ENCODE measurements at places on chromosomes 13 and 19.

DNA sequence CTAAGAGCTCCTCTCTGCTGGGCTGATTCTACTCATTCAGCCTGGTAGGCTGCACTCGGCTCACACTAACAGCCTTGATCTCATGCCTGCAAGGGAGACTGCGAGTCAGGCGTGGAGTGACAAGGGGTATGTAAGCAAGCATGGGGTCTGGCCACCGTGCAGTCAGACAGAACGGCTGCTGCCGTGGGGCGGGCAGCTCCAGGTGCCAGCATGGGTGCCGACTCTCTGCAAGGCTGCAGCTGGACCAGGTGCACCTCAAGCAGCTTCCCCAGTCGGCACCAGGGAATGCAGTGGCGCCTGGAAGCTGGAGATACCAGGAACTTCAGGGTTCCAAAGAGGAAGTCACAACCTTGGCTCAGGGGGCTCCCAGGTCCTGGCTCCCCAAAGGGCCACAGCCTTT lies 892.3 kb downstream of the OLFM4 start:
- DNase-seq: no peak

DNA sequence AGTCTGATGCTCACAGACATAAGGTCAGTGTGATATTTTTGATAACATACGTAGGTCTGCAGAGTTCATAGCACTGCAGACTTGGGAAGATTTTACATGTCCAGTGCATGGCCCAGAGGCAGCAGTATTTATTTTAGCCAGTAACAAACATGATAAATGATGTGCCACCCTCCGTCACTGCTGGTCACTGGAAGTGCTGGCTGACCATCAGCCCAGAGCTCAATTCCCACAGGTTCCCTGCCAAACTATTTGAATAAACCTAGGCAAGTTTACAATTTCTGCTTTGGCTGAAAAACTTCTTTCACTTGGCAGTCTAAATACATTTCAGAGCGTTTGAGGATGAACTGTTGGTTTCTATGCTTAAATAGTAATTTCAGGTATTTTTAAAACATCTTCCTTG lies 135.5 kb upstream of the EDNRB start:
- no peak for DNase-seq

- DNase-seq: no peak
Observed at GRCh38 chr13:42769650-42770049, 11.7 kb upstream of the FAM216B start.

DNA sequence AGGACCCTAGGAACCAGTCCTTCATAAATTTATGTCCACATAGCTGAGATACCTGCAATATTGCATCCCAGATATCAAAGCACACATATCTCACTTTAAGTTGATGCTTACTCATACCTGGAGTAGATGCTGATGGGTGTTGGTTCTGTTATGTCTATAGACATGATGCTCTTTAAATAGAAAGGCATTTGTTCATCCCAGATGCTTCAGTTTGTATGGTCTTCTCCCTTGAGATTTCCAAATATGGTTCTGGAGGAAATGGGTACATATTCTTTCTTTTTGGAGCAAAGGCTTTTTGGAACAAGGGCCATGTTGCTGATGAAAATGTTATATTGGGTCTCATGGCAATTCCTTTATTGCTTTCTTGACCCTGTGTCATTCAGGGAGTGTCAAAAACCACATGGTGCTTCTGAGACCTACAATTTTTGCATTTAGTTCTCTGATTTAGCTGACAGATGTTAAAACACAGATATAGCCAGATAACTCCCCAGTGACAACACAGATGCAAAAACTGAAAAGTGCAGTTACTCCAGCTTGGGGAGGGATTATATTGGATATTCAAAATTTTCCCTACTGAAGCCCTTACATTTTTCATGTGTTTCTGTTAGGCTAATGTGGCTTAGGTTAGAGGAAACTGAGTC lies 211.4 kb downstream of the KCNRG start:
- DNase-seq: no peak

DNA sequence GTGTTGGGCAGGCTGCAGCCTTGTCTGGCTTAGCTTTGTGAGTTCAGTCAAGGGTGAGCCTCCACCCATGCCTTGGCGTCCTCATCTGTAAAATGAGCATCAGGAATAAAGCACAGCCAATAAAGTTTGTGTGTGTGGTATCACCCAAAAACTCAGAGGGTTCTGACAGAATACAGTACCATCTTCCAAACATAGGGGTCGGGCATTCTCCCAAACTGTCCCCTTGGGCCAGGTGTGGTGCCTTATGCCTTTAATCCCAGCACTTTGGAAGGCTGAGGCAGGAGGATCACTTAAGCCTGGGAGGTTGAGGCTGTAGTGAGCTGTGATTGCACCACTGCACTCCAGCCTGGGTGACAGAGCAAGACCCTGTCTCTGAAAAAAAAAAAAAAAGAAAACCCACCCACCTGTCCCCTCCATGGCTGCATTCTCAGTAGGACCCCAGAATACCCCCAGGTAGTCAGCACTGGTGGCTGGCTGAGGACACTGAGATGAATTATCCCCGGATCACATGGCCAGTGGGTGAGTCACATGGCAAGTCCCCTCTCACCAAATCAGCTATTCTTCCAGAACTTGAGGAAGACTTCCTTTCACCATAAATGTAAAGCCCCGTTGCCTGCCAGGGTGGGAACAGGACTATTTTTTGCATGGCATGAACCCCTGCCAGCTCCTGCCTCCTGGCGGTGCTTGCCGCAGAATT lies 18.6 kb downstream of the POP4 start:
- DNase-seq: no peak

DNA sequence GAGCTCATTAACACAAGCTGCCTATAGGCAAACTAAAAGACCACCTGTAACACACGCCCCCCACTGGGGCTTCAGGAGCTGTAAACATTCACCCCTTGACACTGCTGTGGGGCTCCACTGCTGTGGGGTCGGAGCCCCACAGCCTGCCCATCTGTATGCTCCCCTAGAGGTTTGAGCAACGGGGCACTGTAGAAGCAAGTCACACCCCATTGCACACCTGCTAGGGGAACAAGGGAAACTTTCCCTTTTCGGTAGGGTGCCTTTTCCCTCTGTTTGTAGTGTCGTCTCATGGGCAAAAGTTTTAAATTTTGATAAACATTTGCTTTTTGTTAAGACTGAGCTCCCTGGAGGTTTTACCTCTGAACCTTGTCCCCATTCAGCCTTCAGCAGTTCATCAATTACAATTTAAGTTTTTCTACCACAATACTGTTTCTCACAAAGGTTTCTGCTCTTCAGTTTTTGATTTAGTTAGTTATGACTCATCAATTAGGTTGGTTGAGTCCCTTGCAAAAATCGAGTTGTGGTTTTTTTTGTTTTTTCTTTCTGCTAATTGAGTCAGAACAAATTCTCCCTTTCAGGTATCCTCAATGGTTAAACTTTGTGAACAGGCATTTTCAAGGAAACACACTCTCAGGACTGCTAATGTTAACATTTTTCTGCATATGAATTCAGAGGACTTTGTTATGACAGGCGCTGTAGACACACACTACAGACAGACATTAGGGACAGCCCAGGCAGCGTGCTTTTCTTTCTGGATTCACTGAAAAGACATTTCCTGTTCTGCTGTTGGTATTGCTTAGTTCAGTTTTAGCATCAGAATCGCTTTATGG lies 35.1 kb downstream of the ZNF433 start:
- no peak for DNase-seq

- DNase-seq: no peak
Observed at GRCh38 chr13:92297971-92298942, 899.8 kb downstream of the GPC5 start.

- no peak for DNase-seq
Observed at GRCh38 chr13:52446265-52446664, 4.2 kb downstream of the VPS36 start.

DNA sequence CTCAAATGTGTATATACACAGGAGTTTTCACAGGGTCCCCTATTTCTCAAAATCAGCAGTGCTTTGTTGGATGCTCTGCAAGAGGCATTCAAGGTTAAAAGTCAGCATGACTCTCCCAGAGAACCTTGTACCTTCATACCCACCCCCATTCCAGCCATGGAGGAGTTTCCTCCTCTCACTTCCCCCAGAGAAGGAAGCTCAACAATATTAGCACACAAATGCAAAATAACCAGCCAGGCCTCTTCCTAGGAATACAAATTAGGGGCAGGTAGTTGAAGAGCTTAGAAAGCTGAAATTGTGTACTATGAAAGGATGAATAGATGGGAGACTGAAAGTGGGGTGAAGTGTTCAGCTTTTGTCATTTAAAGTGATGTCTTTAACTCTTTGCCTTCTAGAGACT lies 43.8 kb downstream of the SPRY2 start:
- DNase-seq: no peak

- no peak for DNase-seq
Observed at GRCh38 chr13:105979131-105980011, 556.1 kb downstream of the EFNB2 start.

DNA sequence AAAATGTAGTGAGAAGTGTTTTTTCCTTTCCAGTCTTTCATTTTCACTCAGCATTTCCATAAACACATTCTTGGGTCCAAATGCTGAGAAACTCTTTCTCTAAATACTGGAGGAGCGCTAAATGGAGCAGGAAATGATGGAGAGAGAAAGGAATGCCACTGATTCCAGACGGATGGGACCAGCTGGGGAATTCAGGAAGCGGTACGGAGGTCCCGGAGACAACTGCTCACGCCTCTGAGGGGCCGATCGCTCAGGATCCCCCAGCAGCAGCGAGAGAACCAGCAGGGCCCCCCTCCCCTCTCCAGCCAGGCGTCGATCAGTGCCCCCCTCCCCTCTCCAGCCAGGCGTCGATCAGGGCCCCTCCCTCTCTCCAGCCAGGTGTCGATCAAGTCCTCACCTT lies 13.2 kb downstream of the RASA3 start:
- no peak for DNase-seq

DNA sequence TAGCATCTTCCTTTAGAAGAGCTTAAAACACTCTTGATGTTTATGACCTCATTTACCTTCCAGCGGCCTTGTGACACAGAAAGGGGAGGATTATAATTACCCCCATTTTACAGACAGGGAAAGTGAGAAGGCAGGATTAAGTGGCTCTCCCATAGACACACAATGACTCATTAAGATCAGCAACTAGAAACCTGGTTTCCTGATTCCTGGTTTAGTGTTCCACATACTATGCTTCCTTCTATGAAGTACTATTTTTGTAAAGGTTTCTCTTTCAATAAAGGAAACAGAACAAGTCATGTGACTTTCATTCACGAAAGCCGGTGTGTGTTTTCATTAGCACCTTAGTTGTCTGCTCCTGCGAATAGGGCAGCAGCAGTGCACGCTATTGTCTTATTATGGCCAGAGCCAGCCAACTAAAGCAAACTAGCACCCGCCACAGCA lies 8.3 kb downstream of the IRS2 start:
- no peak for DNase-seq

DNA sequence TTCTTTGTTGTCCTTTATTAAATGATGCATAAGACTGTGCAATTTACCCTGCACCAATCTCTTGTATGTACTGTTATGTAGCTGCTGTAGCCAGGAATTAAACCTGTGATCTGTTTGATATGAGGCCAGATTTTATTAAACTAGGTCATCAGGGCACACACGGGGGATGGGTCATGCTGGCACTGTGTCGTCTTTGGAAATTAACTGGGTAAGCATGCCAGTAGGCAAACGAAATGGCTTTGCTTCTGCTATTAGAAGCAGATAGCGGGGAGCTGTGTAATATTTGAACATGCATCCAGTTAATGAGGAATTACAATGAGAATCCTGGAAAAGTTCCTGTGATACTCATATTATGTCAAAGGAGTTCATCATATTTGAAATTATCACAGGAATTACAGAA lies 23.5 kb downstream of the MTUS2 start:
- no peak for DNase-seq

- no peak for DNase-seq
Observed at GRCh38 chr13:95239283-95239682, 62.0 kb downstream of the ABCC4 start.

- DNase-seq: no peak
Observed at GRCh38 chr19:16877581-16877980, 11.2 kb upstream of the F2RL3 start.

GRCh38 chr19:5804516-5805461 lies at the start of gene NRTN:
Gene NRTN, plus strand, starts transcription at chr19:5805067. Its CDS starts 19,099 bp downstream, at chr19:5824166.
- no peak for DNase-seq

DNA sequence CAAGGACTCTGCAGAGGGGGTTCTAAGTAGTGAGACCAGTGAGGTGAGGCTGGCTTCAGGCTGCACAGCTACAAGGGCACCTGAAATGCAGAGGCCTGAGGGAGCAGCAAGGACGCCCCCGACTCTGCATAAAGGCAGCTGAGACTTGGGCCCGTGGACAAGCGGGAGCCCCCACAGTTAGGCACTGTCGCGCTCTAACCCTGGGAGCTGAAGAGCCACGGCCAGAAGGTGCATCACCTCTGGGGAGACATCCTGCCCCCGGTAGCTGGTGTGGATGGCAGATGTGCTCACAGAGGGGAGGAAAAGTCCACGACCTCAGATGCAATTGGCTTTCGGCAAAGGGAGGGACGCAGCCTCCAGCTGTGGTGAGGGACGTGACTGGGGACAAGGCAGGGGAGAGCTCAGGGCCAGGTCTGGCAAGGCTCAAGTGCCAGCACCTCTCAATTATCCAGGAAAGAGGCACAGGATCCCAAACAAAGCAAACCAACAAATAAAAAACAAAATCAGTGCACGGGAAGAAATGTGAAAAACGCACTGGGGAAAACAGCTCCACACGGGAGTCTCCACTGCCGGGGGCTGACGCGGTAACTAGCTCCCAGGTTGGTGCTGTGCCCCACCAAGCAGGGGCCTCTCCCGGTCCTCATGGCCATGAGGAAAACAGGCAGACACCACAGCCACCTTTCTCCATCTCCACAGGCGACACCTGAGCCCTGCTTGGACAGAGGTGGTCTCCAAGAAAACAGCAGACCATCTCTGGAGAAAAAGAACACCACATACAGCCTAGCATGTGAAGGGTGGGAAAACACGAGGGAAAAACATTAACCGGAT lies 23.0 kb upstream of the PLPP2 start:
- DNase-seq: no peak

GRCh38 chr19:13978351-13979243 lies 26.3 kb downstream of the DCAF15 start:
- DNase-seq: peak; percentile 28

- no peak for DNase-seq
Observed at GRCh38 chr19:11606484-11606883, 9.2 kb downstream of the ZNF627 start.

DNA sequence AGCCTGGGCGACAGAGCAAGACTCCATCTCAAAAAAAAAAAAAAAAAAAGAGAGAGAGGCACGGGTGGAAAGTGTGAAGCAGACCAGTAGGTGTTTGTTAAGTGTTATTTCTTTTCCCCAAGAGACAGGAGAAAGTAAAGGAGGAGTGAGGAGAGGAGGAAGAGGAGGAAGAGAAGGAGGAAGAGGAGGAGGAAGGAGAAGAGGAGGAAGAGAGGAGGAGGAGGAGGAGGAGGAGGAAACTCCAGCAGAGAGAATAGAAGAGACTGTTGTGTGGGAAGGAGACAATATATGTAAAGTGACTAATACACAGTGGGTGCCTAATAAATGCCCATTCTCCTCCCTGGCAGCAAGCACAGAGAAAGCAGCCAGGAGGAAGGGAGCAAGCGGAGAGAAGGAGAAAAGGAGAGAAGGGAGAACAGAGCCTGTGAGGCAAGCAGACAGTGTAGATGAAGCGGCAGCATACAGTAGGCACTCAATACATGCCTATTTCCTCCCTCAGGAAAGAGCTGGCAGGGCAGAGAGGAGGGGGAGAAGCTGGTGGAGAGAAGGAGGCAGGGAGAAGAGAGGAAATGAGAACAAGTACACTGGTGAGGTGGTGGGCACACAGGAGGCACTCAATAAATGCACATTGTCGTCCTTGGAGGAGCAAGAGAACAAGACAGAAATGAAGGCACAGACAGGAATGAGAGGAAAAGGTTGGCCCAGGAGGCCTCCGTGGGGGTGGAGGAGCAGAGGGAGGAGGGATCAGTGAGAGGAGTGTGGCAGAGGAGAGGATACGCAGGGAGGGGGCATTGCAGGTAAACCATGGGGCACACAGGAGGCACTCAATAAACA lies 16.6 kb downstream of the JOSD2 start:
- DNase-seq: no peak
